ENCODE measurements at places on chromosomes 11 and 22.

GRCh38 chr11:110079726-110080125, 13.5 kb upstream of the ZC3H12C start:
- DNase-seq, result no peak

DNA sequence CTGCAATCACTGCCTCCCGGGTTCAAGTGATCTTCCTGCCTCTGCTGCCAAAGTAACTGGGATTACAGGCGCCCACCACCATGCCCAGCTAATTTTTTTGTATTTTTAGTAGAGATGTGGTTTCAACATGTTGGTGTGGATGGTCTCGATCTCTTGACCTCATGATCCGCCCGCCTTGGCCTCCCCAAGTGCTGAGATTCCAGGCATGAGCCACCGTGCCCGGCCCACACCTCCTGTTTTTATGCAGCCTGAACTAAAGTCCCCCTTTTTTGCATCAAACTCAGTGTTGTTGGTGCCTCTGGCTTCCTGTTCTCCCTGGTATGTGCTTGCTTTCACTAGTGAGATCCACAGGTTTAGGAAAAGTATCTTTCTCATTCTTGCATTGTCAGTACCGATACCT, 4.2 kb downstream of the TBC1D22A start:
- DNase-seq, result no peak

DNA sequence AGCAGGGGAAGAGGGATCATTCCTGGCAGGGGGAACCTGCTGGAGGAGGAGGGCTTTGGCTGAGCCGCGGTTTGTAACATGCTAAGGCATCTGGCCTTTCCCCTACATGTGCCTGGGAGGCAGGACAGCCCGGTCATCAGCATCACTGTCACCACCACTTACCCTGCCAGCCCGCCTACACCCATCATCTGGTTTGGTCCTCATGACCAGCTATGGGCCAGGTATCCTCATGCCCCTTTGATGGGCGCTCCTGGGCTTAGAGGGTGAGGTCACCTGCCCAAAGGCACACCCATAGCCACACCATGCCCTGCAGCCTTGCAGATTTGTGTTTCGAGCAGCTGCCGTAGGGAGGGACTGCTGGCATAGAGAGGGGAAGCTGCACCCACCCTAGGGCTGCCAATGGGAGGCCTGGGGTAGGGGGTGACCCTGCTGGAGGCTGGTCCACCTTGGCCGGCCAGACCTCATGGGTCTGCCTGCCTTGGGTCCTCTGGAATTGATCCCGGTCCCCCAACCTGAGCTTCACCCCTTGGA, 2.6 kb downstream of the MRGPRF start:
- peak; percentile 43 for DNase-seq

GRCh38 chr11:94581926-94582325, 14.8 kb downstream of the PIWIL4 start:
- no peak for DNase-seq

GRCh38 chr22:24433828-24434470, 6.5 kb downstream of the ADORA2A start:
- no peak for DNase-seq

- no peak for DNase-seq
Measured at GRCh38 chr11:38411149-38411548, 1813.1 kb upstream of the RAG2 start.

- DNase-seq, result no peak
Measured at GRCh38 chr11:8785998-8786397, 103.4 kb downstream of the RPL27A start.

DNA sequence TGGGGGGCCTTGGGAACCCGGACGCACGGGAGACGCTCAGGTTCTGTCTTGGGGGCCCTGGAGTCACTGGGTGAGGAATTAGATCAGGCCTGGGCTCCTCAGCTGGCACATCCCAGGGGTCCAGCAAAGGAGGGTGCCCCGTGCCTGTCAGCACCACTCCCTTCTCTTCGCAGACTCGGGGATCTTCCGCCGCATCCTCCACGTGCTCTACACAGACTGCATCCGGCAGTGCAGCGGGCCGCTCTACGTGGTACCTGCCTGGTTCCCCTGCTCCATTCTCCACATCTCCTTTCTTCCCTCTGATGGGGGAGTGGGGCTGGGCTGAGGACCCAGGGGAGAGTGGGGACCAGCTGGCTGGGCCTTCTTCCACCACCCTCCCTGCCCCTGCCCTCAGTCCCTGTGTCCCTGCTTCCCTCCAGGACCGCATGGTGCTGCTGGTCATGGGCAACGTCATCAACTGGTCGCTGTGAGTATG, 6.7 kb upstream of the TAGLN start:
- DNase-seq, result no peak

- no peak for DNase-seq
Measured at GRCh38 chr22:39624501-39624821, 53.9 kb downstream of the CACNA1I start.

DNA sequence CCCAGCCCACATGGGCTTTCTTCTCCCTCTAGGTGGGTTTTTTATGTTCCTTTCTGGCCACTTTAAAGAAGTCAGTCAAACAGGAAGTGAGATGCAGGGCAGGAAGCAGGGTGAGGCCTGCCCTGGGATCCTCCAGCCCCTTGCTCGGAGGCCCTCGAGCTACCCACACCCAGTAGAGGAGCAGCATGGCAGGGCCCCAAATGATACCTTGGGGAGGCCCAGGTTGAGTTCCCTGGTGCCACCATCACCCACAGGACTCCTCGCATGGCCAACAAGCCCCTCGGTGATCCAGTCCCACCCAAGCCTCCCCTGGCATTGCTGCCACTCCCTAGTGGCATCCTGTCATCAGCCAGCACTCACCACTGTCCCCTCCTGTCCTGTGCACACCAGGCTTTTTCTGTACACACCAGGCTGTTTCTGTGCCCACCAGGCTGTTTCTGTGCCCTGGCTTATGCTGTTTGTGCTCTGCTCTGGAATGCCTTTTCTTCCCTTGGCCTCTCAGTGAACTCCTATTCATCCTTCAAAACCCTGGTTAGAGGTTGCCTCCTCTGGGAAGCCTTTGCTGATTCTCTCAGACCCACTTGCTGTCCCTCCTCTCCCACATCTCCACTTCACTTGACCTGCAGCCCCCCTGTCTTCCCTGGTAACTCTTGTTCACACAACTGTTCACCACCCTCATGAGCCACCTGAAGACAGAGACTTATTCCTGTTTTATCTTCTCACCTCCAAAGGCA, 3.1 kb upstream of the PTGDR2 start:
- no peak for DNase-seq

- no peak for DNase-seq
Measured at GRCh38 chr22:33666279-33666960, 253.9 kb downstream of the LARGE1 start.

DNA sequence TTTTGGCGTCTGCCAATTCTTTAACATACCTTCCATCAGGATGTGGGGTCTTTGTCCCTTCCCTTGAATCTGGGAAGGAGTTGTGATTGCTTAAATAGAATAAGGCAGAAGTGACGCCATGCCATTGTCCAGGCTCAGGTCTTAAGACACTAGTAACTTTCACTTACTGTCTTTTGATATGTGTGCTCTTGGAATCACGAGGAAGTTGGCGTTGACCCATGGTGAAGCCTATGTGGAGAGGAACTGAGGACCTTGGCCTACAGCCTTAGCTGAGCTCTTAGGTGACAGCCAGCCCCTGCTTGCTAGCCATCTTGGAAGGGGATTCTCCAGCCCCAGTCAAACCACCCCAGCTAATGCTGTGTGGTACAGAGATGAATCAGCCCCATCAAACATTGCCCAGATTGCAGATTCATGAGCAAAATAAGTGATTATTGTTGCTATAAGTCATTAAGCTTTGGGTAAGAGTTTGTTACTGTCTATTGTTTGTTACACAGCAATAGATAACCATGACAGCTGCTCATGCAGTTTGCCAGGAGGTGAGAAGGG, 17.6 kb upstream of the CLPB start:
- DNase-seq, result no peak

DNA sequence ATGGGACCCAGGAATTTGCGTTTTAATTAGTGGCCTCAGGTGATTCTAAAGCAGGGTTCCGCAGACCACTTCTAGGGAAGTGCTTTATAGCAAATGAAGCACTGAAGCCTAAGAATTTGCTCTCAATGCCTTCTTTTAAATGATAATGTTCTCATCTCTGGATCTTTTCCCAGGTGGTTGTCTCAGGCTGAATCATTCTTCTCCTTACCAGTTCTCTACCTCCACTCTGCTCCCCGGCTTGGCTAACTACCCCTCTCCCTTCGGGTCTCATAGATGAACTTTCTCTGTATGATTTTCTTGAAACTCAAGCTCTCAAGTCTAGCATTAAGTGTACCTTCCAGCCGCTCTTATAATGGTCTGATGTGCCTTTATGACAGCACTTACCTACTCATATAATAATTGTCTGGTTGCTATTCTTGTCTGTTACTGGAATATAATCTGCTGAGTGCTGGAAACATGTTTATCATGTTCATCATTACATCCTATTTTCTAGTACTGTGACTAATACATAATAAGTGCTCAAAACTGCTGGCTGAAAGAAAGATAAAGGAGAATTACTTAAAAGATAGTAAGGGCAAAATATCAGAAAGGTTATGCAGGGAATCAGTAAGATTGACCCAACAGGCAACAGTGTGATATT, 195.9 kb upstream of the SESN3 start:
- DNase-seq, result no peak

DNA sequence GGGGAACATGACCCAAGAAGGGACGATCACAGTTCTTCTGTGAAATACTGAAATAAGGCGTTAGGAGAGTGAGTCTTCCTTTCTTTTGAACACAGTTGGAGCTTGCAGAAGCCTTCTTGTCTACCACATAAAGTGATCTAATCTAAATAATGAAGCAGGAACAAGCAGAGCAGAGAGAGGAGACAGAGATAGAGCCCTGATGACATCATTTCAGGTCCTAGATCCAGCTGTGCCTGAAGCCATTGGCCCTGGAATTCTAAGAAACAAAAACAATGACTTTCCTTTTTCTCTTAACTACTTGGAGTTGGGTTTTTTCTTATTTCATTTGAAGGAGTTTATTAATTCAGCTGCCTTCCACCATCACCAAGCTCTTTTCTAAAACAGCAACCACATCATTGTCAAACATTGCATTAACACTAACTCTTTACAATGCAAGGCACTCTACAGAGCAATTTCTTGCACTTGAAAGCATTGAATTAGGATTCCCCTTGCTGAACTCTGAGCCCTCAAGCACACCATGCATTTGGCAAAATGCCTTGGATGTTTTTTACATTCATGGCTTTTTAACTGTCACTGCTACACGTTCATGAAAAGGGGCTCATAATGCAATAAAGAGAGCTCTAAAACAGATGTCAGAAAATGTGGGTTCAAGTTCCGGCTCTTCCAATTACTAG, 117.2 kb upstream of the TIMP3 start:
- no peak for DNase-seq

- no peak for DNase-seq
Measured at GRCh38 chr11:119262668-119263351, 54.1 kb downstream of the MCAM start.

- no peak for DNase-seq
Measured at GRCh38 chr11:96134602-96135001, 208.4 kb downstream of the MAML2 start.

GRCh38 chr22:27113641-27114040, 456.3 kb downstream of the MIAT start:
- no peak for DNase-seq

GRCh38 chr11:115080923-115081680, 402.8 kb downstream of the NXPE2 start:
- DNase-seq, result no peak

GRCh38 chr11:46889689-46890475, 28.5 kb downstream of the LRP4 start:
- DNase-seq, result peak; percentile 93

DNA sequence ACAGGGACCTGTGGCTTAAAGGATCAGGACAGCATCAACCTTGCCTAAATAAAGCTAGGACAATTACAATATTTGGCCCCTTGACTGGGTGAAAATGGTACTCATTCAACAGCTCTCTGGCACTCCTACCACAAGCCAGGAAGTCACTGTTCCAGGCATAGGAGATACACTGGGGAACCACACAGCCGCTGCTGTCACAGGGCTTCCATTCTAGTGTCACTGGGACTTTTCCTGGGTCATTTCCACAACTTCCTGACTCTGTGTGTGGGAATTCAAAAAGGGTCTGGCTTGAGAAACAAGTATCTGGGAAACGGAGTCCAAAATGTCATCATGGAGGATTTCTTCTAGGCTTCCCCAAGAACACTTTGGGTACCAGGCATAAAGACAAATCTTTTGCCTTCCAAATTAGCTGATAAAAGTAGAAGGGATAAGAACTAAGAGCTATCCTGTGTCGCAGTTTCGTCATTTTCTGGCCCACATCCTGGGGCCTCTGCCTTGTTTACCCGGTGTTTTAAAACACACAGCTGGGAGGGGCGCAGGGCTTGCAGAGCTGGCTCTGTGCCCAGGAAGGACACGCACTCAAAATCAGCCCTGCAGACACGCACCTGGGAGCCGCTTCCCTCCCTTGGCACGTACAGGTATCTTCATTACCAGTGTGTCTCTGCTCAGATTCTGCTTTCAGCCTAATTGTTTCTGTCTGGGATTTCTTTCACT, 38.0 kb downstream of the TMEM45B start:
- no peak for DNase-seq

GRCh38 chr22:39254789-39255298, 10.1 kb upstream of the PDGFB start:
- no peak for DNase-seq

DNA sequence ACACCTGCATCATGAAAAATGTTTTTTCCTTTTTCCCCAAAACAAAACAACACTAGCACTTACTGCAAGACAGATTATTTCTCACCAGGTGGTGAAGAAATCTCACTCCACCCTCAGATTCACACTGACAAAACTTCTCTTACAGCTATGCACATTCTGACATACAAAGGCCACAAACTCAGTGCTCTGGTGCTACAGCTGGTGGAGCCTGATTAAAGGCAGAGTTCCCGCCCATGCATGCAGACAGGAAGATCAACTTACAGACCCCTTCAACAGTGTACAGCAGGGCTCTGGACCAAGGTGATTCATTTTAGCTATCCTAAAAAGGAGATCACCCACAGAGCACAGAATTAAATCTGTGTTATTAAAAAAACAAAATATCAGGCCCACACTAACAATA, 112.6 kb downstream of the CADM1 start:
- DNase-seq, result no peak

- DNase-seq, result no peak
Measured at GRCh38 chr11:67571443-67571842, 12.2 kb upstream of the GSTP1 start.

DNA sequence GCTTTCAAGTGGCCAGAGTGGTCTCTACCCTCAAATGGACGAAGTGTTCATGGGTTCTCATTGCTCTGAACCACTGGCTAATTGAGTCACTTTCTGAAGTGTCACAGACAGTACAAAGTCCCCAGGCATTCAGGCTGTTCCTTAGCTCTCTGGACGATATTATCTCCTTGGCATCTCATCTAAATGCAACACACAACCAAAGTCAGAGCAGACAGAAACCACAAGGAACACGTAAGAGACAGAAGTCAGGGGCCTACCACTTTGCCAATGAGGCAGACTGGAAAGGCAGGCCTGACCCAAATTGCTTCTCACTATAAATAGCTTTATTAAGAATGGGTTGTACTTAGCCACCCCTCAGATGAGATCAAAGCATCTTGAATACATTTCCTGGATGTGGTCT, 29.0 kb upstream of the LDLRAD3 start:
- no peak for DNase-seq

Data from cerebellar cortex (tissue), 1 donor.